Activated naive CD4-positive, alpha-beta T cell treated with Interleukin-2 at 50 U/mL for 16 hours (primary cell): ENCODE measurements at places on chromosomes 6 and 20.
A peak's percentile ranks its signal among the peaks of the same experiment; 100 is the strongest.

- no peak for DNase-seq
Measured at GRCh38 chr6:119672725-119673124, 323.2 kb upstream of the MAN1A1 start.

DNA sequence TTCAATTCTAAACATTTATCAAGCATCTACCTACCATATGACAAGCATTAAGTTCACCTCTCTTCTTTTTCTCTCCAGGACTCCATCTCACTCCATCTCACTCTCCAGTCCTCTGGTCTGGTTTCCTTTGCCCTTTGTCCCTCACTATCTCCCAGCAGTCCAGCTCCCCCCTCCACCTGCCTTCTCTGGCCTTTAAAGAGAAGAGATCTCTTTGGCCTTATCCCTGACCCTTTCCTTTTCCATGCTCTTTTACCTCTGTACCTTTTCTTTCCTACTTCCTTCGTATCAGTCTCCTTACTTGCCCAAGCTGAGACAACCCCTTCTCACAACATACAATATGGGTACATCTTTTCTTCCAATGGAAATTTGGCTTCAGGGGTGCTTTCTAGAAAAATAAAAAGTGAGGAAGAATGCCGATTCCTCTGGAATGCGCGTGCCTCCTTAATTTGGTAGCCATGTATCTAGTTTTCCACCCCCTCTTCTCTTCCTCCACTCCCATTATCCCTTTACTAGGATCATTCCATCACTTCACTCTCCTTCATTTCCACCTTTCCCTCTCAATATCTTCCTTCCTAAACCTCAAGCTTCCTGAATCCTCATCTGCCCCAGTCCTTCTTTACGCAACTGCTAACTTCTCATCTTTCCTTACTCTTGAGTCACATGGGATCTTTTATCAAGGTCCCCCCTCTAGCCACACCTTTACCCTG is 745 bp upstream of the AGPAT1 start:
- DNase-seq, result no peak

- no peak for DNase-seq
Measured at GRCh38 chr6:166488701-166489100, 97.8 kb downstream of the RAMACL start.

- no peak for DNase-seq
Measured at GRCh38 chr6:169627736-169628607, 73.9 kb downstream of the WDR27 start.

DNA sequence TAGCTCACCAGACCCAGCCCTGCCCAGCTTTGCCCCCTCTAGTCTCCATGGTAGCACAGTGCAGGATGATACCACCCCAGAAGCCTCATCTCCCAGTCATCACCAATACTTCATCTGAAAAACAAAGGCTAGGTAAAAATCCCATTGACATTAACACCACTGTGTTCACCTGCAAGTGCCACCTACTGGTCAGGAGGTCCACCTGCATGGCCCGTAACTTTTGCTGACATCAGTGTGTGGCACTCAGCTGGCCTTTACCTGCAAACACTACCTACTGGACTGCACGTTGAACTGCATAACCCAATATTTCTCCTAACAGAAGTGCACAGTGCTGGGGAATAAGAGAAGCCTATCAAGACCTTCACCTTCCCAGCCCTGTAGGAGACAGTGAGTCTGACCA is 234.7 kb upstream of the ADGRB3 start:
- no peak for DNase-seq

GRCh38 chr20:12019715-12020114 is 102.0 kb downstream of the BTBD3 start:
- no peak for DNase-seq

- DNase-seq, result no peak
Measured at GRCh38 chr20:37416848-37417616, 71.1 kb downstream of the SRC start.

DNA sequence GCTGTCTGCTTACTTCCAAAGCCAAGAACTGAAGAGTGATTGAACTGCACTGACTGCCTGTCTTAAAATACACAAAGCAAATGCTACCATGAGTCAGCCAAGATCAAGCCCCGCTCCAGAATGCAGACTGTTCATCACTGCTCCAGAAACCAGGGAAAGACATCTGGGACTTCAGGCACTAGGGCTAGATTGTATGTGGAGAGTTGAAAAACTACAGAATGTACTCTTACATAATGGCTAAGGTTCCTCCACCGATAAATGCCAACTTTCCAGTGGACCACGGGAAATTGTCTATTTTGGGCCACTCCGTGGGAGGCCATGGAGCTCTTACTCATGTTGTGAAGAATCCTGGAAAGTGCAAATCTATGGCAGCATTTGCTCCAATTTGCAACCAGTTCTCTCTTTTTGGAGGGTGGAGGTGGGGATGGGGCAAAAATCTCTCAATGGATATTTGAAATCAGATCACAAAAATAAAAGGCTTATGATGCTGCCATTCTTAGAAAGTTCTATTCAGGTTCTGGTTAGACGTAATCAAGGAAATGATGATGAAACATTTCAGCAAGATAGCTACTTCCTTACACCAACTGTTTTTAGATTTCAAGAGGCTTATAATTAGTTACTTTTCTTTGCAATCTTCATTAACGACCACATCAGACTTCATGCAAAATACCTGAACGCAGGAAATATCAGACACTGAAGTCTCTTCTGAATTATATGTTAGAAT is 11.8 kb upstream of the CAP2 start:
- DNase-seq, result no peak

GRCh38 chr6:116564921-116565872 is 6.1 kb upstream of the RWDD1 start:
- DNase-seq, result no peak

DNA sequence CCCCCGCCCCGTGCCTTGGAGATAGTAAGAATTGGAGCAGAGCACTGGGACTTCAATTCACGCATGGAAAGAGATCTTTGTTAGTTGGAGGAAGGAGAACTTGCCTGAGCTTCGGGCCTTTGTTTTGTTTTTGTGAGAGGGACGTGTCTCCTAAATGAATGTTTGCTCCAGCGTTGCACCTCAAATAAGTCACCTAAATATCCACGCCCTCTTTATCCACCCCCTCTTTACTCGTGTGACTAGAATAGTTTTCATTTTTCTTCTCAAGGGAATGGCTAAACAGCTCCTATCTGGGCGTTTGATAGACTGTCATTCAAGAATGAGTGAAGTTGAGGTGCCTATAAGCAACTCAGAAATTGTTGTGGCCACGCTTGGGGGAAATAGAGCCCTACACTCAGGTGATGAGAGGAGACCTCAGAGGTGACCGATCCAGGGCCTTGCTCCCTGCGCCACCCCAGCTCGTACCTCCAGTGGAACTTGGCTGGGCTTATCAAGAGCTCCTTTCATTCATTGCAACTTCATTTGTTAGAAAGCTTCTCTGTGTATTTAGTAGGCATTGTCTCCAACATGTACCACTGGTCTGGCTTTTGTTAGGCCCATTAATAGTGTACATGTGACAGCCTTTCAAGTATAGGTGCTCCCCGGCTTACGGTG is 861 bp downstream of the PCMTD2 start:
- no peak for DNase-seq

DNA sequence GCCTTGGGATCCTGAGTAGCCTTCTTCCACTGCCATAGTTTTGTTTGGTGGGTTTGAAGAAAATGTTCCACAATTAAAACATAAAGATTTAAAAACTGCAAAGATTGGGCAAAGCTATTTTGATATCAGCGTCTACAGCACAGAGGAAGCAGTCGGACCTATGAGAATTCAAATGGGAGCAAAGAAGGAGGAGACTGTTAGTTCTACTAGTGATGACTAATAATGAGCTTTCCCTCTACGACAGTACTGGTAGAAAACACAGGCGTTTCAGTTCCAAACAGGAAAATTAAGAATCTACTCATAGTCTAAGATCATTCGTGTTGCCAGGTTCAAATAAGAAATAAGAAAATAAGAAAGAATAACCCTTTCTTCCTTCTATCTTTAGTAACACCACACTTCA is 121.2 kb downstream of the INSM1 start:
- no peak for DNase-seq

- DNase-seq, result no peak
Measured at GRCh38 chr6:116761779-116762178, 3.7 kb downstream of the FAM162B start.

GRCh38 chr6:169950558-169950957 is 199.1 kb downstream of the ERMARD start:
- DNase-seq, result no peak

DNA sequence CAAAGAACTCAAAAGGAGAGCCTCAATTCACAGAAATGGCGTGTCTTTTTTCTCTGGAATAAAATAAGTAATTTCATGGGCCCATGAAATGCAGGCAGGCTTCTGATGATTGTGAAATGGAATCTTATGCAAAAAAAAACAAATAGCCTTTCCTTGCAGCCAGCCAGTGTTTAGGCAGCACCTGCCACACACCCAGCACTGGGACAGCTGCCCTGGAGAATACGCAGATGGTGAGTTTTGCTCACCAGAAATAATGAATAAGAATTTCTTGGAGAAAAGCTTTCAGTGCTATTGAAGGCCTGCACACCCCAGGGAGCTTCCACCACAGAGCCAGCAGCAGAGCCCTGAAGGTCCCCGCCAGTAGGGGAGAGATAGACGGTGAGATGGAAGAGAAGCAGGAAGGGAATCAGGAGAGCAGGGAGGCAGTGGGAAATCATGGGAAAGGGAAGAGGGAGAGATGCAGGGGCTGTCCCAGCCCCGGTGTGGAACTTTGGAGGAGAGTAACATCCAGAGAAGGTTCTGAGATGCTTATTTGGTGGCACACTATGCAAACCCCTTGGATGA is 54.9 kb downstream of the PXDC1 start:
- DNase-seq, result no peak

DNA sequence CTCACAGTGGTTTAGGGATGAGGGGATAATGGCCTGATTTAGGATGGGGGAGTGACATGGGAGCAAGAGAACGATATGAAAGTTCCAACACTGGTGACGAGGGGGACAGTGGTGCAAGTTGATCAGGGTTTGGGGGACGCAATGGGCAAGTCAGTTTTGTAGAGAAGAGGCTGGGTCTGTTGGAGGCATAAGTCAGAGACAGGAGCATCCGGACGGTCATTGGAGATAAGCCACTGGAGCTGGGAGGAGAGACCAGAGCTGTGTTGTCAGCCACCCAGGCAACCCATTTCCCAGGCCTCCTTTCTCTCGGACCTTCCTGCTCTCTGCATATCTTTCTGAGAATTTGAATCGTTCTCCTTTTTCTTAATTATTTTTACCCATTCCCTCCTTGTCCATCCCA is 9.5 kb downstream of the DNPH1 start:
- no peak for DNase-seq

- DNase-seq, result no peak
Measured at GRCh38 chr6:43185391-43185985, 3.5 kb downstream of the CUL9 start.

- no peak for DNase-seq
Measured at GRCh38 chr20:50186987-50187402, 3.6 kb upstream of the CEBPB start.

DNA sequence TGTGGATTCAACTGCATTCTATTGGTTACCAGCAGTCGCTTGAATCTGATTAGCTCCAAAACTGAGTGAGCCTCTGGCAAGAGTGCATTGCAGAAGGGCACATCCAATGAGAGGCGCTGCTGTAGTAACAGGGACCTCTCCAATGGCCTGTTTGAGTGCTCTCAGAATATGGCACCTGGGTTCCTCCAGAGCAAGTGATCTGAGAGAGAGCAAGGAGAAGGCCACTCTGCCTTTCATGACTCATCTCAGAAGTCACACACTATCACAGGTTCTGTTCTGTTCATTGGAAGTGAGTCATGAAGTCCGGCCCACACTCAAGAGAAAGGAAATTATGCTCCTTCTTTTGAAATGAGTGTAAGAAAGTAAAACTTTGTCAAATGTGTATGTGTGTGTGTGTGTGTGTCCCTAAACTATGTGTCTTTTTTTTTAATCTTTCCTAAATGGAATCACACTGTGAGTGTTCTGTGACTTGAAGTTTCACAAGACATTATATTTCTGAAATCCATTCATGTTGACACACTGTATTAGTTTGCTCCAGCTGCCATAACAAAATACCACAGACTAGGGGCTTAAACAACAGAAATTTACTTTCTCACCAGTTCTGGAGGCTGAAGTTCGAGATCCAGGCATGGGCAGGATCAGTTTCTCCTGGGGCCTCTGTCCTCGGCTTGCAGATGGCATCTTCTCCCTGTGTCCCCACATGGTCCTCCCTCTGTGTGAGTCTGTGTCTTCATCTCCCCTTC is 138.3 kb upstream of the CDYL start:
- DNase-seq, result peak; percentile 34

GRCh38 chr6:37005061-37005810 is at the start of gene FGD2:
Gene FGD2, plus strand, starts transcription at chr6:37005655. Its CDS starts 163 bp downstream, at chr6:37005818.
- DNase-seq, result no peak

DNA sequence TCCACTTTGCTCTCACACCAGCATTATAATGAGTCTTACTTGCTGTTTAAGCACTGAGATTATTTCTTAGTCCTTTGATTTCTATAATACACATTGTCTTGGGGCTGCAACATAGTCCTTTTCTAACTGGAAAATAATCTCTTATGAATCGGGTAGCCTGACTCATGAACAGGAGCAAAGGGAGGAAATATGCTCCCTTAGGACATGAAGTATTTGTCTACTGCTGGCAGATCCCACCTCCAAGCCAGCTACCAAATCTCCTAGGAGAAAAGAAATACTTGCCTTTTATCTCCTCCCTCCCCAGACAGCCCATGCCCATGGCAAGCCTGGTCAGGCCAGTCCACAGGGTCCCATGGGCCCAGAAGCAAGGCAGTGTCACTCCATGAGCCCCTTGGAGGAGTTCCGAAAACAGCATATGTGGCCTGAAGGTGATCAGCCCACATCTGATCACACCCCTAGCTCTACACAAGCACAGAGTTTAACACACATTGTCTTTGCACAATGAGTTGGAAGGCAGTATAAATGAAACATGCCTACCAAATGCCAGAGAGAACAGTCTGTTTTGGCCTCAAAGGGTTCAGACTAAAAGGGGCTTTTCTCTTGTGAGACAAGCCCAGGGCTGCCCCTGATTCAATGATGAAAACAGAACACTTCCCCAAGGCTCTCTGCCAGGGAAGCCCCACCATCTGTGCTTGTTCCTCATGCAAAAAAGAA is 37.1 kb upstream of the SLC4A11 start:
- no peak for DNase-seq

DNA sequence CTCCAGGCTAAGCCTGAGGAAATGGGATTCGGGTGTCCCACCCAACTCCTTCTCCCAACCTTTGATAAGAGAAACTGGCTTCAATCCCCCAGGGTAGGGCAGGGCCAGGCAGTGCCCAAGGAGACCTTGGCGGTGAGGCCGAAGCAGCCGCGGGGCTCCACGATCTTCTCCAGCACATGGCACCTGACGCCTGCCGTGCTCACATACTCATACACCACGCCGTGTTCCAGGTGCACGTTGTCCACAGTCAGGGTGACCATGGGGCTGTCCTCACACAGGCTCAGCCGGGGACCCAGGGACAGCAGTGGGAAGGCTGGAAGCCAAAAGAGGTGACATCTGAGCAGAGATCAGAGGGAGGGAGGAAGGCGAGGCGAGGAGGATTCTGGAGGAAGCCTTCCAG is 176.5 kb downstream of the PREX1 start:
- no peak for DNase-seq

DNA sequence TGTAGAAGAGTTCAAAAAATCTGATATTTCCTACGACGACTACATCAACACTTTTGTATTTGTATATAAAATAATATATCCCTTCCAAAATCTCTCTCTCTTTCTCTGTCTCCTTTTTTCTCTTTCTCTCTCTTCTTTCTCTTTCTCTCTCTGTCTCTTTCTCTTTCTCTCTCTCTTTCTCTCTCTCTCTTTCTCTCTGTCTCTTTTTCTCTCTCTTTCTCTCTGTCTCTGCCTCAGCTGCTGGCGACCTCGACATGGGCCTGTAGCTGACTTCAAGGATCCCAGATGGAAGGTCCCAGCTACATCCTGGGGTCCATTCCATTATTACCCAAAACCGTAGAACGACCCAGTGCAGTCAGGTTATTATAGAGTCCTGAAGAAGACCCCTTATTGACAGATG is 90.0 kb downstream of the CD24 start:
- no peak for DNase-seq

GRCh38 chr20:7094438-7094997 is 327.0 kb downstream of the BMP2 start:
- DNase-seq, result no peak
